ENCODE measurements at places on chromosomes 12 and 14.

DNA sequence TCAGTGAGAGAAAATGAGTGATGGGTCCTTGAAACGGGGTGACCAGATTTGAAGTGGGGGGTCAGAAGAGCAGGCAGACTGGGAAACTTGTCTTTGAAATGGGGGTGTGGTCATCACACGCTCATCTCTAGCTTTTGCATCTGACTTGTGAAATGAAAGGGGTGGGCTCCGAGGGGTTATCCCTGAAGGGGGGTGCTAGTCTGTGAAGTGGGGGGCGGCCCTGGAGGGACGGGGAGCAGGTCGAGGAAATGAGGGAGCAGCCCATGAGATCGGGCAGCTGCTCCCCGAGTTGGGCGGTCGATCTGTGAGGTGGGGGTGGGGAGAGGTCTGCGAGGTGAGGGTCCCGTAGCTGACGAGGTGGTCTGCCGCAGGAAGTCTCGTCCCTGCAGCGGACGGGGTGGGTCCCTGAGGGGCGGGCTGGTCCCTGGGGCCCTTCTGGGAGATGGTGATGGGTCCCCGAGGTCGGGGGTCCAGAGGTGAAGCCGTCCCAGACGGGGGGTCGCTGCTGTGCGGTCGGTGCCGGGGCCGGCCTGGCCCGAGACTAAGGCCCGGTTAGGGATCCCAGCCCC is 542 bp downstream of the PXN start:
- no peak for DNase-seq

GRCh38 chr12:15526033-15526432 is 203.7 kb downstream of the PTPRO start:
- no peak for DNase-seq

- DNase-seq = no peak
These were observed 111.6 kb upstream of the PZP start for GRCh38 chr12:9319842-9320173.

GRCh38 chr14:103994535-103995184 is 52.3 kb upstream of the RD3L start:
- DNase-seq = no peak

DNA sequence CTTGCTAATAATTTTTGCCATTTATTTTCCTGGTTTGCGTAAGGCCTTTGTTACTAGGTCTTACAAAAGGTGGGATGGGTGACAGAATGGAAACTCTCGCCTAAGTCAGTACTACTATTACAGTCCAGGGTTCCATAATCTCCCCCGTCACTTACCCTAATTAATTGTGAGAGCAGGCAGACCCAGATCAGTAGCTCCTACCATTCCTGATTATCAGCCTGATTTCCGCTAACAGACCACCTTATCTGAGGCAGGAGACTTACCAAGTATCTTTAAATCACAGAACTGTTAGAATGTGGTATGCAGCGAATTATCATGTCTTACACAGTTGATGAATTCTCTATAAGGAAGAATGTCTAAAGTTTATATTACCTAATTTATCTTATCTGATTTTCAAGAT is 234.7 kb downstream of the FOXN3 start:
- DNase-seq = no peak

- no peak for DNase-seq
These were observed 1.3 kb upstream of the ARHGAP5 start for GRCh38 chr14:32075672-32076277.

DNA sequence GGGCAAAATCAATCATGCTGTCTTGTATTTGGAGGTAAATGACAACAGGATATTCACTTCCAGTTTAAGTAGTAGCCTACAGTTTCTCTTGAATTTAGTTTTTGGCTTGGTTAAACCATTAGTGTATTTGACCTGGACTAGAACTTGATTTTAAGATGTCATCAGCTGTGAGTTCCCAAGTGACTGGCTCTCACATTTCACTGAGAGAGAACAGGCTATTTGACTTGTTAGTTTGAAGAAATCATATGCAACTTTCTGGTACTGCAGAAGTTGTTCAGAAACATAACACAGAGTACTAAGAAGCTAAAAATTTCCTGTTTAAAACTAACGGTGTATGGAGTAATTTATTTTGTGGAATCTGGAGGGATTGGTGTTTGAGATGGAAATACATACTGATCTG is 22.3 kb downstream of the MNAT1 start:
- DNase-seq = no peak

DNA sequence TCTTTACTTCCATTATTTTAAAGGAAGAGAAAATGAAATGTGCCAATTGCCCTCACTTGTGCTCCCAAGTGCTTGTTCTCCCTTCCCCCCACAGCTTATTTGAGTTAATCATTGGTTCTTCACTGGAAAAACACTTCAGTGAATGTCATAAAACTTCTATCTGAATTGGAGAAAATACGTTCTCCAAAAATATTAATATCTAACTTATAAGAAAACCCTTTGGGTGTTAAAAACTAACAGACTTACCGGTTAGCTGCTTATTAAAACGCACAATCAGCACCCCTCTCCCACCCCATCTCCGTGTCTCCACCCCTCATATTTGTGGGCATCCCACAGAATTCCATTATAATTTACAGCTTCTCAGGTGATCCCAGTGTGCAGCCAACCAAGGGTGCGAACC is 31.7 kb downstream of the PLEKHA5 start:
- no peak for DNase-seq

DNA sequence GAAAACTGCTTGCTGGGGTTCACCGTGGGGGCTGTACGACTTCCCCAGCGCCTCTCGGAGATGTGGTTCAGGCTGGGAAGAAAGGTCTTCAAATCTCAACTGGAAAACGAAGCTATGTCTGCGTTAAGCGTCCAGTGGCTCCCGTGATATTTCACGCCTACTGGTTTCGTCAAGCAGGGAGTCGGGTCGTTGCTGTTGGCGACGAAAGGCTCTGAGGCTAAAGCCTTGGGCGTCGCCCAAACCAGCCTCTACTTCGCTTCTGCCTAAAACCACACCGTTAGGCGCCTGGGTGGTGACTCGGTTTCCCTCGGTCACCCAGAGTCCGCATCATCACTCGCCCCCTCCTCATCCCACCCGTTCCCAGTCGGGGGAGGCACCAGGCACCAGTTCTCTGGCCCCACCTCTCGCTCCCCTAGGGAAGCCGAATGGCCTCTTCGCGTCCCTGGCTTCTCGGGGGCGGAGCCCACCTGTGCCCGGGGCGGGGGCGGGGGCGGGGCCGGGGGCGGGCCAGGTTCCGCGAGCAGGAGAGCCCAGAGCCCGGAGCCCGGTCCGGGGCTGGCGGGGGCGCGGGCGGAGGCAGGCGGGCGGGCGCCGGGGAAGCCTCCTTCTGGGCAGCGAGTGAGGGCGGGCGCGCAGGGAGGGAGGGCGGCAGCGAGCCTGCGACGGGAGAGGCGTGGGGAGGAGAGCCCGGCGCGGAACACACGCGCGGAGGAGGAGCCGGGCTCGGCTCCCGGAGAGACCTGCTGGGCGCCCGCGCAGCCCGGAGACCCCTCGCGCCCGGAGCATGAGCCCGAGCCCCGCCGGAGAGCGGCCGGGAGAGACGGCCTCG is at the start of gene B4GALNT3:
Gene B4GALNT3, plus strand, starts transcription at position 510 of the 829 bp plus-strand sequence. CDS start 438 bp downstream, outside the sequence.
- DNase-seq = peak; percentile 14
